ENCODE measurements at places on chromosomes 3 and 15.
A peak's percentile ranks its signal among the peaks of the same experiment; 100 is the strongest.

- peak; percentile 50 for DNase-seq
Observed at GRCh38 chr15:72199721-72200212, 2.2 kb upstream of the GRAMD2A start.

- DNase-seq = no peak
Observed at GRCh38 chr3:182139627-182140357, 428.1 kb downstream of the SOX2 start.

DNA sequence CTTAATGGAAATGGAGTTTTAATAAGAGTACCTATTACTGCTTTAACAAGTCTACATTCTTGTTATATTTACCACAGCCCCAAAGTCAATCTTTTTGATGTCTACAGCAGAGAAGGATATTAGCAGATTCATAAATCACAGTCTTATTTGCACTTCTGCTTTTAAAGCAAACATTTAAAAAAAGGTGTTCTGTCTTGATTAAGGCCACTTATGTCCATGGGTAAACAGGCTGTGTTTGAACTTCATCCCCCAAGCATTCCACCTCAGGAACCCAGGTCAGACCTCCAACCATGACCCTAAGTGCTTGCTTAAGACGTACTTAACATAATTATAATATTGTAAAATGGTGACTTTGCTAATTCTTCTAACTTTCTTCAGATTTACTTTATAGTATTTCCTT is 113.4 kb downstream of the CMSS1 start:
- no peak for DNase-seq

DNA sequence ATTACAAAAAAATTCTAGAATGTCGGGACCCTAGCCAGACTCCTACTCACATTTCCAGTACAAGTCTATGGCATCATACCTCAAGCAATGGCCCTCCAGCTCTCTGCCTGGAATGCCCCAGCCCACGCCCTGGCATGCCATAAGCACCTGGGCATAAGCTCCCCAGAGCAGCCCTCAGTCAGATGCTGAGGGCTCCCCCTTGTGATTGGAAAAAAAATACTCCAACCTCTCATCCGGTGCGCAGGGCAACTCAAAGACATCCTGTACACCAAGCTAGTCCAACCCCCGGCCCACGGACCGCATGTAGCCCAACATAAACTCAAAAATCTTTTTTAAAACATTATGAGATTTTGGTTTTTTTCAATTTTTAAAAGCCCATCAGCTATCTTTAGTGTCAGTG is 115.4 kb downstream of the NEK10 start:
- no peak for DNase-seq

DNA sequence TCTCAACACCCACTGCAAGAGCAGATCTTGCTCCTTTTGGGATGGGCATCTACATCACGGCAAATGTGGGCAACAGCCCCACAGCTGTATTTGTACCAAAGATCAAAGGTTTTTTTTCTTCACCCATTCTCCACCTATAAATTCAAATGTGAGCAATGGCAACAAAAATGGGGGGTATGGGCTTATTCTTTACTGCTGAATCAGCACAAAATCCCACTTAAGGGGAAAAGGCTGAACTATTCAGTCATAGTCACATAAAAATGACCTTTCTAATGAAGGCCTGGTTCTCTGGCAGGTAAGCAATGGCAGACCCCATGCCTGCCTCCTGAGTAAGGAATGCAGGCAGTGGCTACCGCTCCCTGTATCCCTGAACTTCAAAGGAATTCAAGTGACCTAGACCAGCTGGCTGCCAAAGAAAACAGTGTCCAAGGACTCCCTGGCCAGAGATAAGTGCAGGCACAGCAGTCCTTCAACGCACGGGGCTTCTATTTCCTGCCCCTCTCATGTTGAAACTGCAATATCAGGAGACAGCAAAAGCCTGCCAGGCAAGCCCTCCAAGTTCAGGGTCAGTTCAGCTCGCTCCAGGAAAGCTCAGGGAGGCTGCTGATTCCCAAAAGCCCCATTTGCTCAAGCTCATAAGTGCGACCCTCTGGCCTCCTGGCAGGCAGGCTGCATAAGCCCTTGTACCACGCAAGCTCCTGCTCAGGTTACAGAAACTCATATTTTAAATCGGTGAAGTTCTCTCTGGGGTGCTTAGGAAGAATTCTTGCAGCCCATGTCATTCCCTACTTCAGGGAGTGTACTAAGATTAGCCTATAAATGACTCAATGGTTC is 134.1 kb downstream of the PDZRN3 start:
- DNase-seq = no peak

GRCh38 chr15:33865416-33865815 is 102.9 kb upstream of the CHRM5 start:
- DNase-seq = no peak

- DNase-seq = no peak
Observed at GRCh38 chr3:188349933-188350332, 196.0 kb downstream of the LPP start.

Data from stimulated activated CD8-positive, alpha-beta memory T cell treated with anti-CD3 and anti-CD28 coated beads, Interleukin-4, amount 100 ng/mL, for 1 hour (primary cell).